Activated CD4-positive, alpha-beta memory T cell treated with anti-CD3 and anti-CD28 coated beads for 36 hours (primary cell): ENCODE measurements at places on chromosomes 2 and 18. TPM values are rescaled to one million over a fixed set of nuclear protein-coding genes. Genes with fewer than 3 reads are reported as not detected.

DNA sequence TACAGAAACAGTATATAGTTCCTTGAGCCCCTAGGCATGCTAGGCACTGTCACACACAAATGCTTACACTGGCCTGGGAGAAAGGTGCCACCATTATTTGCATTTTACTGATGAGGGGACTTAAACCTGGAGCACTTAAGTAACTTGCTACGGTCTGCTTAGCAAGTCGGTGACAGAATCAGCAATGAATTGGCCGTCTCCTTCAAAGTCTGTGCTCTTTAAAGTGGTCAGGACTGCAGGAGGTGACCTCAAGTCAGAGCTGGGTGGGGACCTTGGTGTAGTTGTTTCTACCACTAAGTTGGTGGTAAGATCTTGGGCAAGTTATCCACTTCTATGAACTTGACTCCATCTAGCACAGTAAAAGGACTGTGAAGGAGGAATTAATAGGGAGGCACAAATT, 34.8 kb downstream of the PTPRM start:
- no peak for DNase-seq

- no peak for DNase-seq
Observed at GRCh38 chr2:229620759-229621158, 93.6 kb downstream of the DNER start.

GRCh38 chr2:69789175-69789721, 40.2 kb upstream of the GMCL1 start:
- no peak for DNase-seq

The CRYGD gene
- total RNA-seq, result not detected
